Thymus (tissue), 14 donors: ENCODE measurements at places on chromosomes 2 and 18. TPM values are rescaled to one million over a fixed set of nuclear protein-coding genes. Genes with fewer than 3 reads are reported as not detected.

CNGA3 gene
- total RNA-seq = 0.09 TPM

DNA sequence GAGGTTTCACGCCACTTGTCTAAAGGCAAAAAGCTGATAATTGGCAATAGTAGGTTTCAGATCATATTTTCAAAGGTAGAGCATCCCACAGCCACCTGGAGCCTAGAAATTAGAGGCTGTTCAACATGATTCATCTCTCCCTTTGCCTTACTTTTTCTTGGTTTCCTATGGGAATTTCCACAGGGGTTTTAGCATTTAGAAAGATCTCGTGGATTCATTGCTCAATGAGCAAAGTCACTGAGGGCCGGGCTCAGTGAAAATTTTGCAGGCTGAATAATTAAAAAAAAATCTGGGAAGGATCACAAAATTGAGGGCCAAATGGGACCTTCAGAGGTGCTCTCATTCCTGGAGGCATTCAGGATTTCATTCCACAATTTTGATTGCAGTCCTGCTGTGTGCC is 137.1 kb downstream of the VAPA start:
- DNase-seq = no peak

DNA sequence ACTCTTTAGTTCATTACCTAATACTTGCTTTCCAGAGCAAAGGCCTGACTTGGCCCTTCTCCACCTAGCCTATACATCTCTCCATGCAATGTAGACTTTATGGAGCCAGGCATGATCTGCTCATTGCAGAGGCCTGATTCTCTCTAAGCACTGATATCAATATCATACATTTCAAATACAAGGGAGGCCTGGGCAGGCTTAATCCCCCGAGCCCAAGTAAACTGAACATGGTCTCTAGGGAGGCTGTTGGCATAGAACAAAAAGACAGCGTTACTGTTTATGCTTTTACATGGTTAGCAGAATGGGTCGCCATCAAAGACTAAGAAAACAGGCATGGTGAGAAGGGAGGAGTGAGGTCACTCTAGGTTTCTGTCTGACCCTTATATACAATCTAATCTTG is 695.1 kb downstream of the ZEB2 start:
- no peak for DNase-seq

- DNase-seq = no peak
Measured at GRCh38 chr2:223526106-223526505, 76.1 kb downstream of the SCG2 start.

- DNase-seq = no peak
Measured at GRCh38 chr2:72236445-72237067, 88.9 kb upstream of the CYP26B1 start.

KATNAL2 gene
- 2.2 TPM for total RNA-seq

GRCh38 chr2:109128048-109128615 is 873 bp upstream of the SH3RF3 start:
- peak; percentile 73 for DNase-seq
